ENCODE measurements at places on chromosomes 7 and 10. TPM values are rescaled to one million over a fixed set of nuclear protein-coding genes. Genes with fewer than 3 reads are reported as not detected.

- H3K27ac ChIP-seq: peak overlapping the region; percentile 1
- H3K4me1 ChIP-seq: peaks cover 15% of the 10 kb centered on the region
- no peaks in the 10 kb centered on the region for H3K27me3 ChIP-seq
- H3K4me3 ChIP-seq: no peak overlapping the region
- H3K36me3 ChIP-seq: no peaks in the 10 kb centered on the region
- DNase-seq: no peak
Measured at GRCh38 chr10:121058082-121058481, 206.9 kb downstream of the WDR11 start.

DNA sequence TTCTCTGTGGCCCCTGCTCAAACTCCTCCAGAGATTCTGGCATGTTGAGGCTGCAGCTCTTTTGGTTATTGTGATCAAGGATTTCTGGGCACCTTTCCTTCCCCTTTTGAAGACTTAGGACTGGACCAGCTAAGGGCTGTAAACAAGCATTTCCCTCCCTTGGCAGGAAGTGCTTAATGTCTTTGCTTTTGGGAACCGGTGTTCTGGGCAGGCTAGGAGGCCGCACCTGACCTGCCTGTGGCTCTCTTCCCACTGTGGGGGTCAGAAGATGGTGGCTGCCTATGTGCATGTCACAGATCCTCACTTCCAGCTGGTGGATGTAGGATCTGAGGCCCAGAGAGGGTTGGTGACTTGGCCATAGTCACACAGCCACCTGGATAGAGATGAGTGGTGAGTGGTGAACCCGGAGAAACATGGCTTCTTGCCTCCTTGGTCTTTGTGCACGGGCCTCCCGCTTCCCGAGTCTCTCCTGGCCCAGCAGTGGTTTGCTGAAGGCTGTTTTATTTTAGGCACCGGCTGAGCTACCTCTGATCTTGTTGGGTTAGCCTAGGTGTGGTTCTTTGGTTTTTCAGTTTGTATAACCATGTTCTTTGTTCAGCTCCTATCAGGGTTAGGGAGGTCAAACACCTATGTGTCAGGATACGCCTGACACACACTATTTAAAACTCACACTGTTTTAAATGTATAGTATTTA is 82.0 kb downstream of the GRK5 start:
- no peaks in the 10 kb centered on the region for H3K36me3 ChIP-seq
- peaks cover 20% of the 10 kb centered on the region for H3K4me1 ChIP-seq
- H3K4me3 ChIP-seq: no peak overlapping the region
- no peak for DNase-seq

- no peaks in the 10 kb centered on the region for H3K27me3 ChIP-seq
- H3K36me3 ChIP-seq: no peaks in the 10 kb centered on the region
Measured at GRCh38 chr7:142579946-142580345, 169.3 kb upstream of the PRSS1 start.

GRCh38 chr7:7156663-7157062 is 25.7 kb upstream of the C1GALT1 start:
- H3K4me3 ChIP-seq: no peak overlapping the region
- no peak for DNase-seq
- H3K4me1 ChIP-seq: no peaks in the 10 kb centered on the region
- no peaks in the 10 kb centered on the region for H3K27me3 ChIP-seq
- no peak overlapping the region for H3K27ac ChIP-seq

DNA sequence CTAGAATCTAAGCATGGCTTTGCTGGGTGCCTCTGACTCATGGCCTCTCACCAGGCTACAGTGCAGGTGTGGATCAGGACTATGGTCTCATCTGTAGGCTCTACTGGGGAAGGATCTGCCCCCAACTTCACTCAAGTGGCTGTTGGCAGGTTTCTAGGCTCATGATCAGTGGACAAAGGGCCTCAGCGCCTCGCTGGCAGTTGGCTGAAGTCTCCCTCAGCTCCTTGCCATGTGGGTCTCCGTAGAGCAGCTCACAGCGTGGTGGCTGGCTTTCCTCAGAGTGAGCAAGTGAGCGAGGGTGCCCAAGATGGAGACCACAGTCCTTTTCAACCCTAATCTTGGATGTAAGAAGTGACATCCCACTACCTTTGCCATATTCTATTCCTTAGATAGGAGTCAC is 238.0 kb downstream of the COBL start:
- no peaks in the 10 kb centered on the region for H3K36me3 ChIP-seq
- H3K27ac ChIP-seq: no peak overlapping the region
- DNase-seq: no peak
- H3K27me3 ChIP-seq: no peaks in the 10 kb centered on the region
- peaks cover 6% of the 10 kb centered on the region for H3K4me1 ChIP-seq

GRCh38 chr7:116212869-116213268 is 2.5 kb downstream of the TES start:
- peak overlapping the region; percentile 78 for H3K4me3 ChIP-seq
- peaks cover 23% of the 10 kb centered on the region for H3K4me1 ChIP-seq
- DNase-seq: no peak
- no peaks in the 10 kb centered on the region for H3K36me3 ChIP-seq
- H3K27me3 ChIP-seq: no peaks in the 10 kb centered on the region
- peak overlapping the region; percentile 98 for H3K27ac ChIP-seq

- DNase-seq: peak; percentile 28
- H3K36me3 ChIP-seq: no peaks in the 10 kb centered on the region
- H3K27me3 ChIP-seq: no peaks in the 10 kb centered on the region
- H3K27ac ChIP-seq: peak overlapping the region; percentile 18
- H3K4me1 ChIP-seq: peaks cover 10% of the 10 kb centered on the region
Measured at GRCh38 chr7:17185690-17186070, 112.8 kb upstream of the AHR start.

- no peak overlapping the region for H3K27ac ChIP-seq
- H3K4me1 ChIP-seq: peaks cover 49% of the 10 kb centered on the region
- no peaks in the 10 kb centered on the region for H3K36me3 ChIP-seq
- no peak for DNase-seq
- no peak overlapping the region for H3K4me3 ChIP-seq
Measured at GRCh38 chr7:101866328-101866727, 48.9 kb downstream of the CUX1 start.

DNA sequence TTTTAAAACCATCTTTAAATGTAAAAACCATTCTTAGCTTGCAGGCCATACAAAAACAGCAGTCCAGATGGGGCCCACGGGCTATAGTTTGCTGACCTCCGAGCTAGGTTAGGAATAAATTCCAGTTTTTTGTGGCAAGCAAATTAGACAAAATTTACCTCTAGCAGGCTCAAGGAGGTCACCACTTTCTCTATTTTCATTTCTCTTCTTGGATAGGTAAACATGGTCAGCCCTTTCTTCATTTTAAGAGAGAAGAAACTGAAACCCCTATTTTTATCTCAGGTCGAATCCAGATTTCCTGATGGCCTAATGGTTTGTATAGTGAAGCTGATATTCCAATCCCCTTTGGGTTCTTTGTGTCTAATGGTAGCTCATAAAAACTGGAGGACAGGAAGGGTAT is 10.7 kb downstream of the IKZF5 start:
- no peak for DNase-seq
- H3K4me1 ChIP-seq: peaks cover 4% of the 10 kb centered on the region
- H3K27me3 ChIP-seq: no peaks in the 10 kb centered on the region
- H3K27ac ChIP-seq: no peak overlapping the region
- H3K36me3 ChIP-seq: no peaks in the 10 kb centered on the region
- H3K4me3 ChIP-seq: no peak overlapping the region

GRCh38 chr7:45081670-45081974 is 7.1 kb downstream of the NACAD start:
- no peak overlapping the region for H3K27ac ChIP-seq
- H3K4me3 ChIP-seq: no peak overlapping the region
- H3K36me3 ChIP-seq: no peaks in the 10 kb centered on the region
- no peak for DNase-seq
- no peaks in the 10 kb centered on the region for H3K4me1 ChIP-seq

DNA sequence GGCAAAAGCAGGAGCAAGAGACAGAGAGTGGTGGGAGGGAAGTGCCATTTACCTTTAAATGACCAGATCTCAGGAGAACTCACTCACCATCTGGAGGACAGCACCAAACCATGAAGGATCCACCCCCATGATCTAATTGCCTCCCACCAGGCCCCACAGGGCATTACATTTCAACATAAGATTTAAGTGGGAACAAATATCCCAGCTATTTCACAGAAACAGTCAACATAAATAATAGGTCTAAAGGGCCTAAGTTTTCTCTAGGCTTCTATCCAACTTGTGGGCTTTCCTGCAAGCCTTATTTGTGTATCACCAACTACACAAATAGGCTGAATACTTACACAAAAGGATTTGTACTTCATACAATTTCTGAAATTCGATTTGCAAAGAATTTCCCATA is 196.8 kb upstream of the POT1 start:
- H3K27ac ChIP-seq: no peak overlapping the region
- no peaks in the 10 kb centered on the region for H3K27me3 ChIP-seq
- DNase-seq: no peak
- H3K36me3 ChIP-seq: no peaks in the 10 kb centered on the region
- no peaks in the 10 kb centered on the region for H3K4me1 ChIP-seq

DNA sequence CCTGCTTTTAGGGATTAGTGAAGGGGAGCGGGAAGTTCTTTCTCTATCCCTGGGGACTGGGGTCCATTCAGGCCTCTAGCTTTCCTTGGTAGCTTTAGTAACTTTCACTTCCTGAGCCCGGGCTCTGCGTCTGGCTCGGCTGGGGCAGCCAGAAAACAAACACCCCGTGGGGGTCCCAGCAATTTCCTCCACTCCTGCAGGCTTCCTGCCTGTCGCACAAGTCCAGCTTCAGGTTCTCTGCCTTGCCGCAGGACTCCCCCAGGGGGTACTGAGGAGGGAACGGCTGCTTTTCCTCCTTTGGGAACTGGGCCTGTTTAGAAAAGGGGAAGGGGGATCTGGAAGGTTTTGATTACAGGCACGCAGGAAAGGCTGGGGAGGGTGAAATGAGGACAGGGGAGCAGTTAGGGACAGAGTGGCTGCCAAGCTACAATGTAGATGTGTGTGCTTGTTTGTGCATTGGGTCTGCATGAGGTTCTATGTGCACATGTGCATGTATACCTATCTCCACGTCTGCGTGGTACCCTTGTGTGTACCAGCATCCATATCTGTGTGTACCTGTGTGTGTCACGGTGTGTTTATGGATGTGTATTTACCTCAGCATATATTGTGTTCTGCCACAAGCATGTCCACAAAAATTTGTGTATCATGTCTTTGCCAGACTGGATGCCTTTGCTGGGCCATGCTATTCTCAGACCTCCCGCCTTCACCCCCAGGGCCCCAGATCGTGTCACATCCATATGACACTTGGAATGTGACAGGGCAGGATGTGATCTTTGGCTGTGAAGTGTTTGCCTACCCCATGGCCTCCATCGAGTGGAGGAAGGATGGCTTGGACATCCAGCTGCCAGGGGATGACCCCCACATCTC is 2.0 kb downstream of the KAZALD1 start:
- no peak for DNase-seq
- no peaks in the 10 kb centered on the region for H3K36me3 ChIP-seq
- H3K27me3 ChIP-seq: no peaks in the 10 kb centered on the region
- no peak overlapping the region for H3K27ac ChIP-seq
- peaks cover 31% of the 10 kb centered on the region for H3K4me1 ChIP-seq

- H3K27ac ChIP-seq: peak overlapping the region; percentile 73
- no peaks in the 10 kb centered on the region for H3K36me3 ChIP-seq
- H3K4me1 ChIP-seq: peaks cover 11% of the 10 kb centered on the region
- no peak overlapping the region for H3K4me3 ChIP-seq
Measured at GRCh38 chr10:59970396-59971368, 64.3 kb upstream of the CCDC6 start.

GRCh38 chr10:68166871-68167585 is 57.7 kb downstream of the MYPN start:
- H3K36me3 ChIP-seq: no peaks in the 10 kb centered on the region
- DNase-seq: no peak
- no peaks in the 10 kb centered on the region for H3K27me3 ChIP-seq
- no peak overlapping the region for H3K27ac ChIP-seq

DNA sequence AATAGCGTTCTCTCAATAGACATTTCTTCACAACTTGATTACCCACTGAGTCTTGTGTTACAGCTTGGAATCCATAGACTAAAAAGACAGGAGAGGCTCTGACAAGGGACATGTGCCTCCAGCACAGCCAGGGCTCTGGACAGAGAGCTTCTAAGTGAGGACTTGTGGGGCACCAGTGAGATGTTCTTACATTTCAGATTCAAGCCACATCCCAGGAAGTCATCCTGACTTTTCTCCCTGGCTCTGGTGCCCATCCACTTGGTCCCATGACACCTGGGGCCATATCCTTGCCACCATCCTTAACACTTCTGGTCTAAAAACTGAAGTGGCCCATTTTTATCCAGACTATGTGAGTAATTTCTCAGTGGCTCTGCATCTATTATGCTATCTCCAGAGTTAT is 440.1 kb downstream of the TCERG1L start:
- no peaks in the 10 kb centered on the region for H3K27me3 ChIP-seq
- DNase-seq: no peak
- no peaks in the 10 kb centered on the region for H3K4me1 ChIP-seq
- H3K4me3 ChIP-seq: no peak overlapping the region
- no peaks in the 10 kb centered on the region for H3K36me3 ChIP-seq
- H3K27ac ChIP-seq: no peak overlapping the region

NAT16 gene
- total RNA-seq: not detected

TMEM72 gene
- total RNA-seq: not detected

RNF32 gene
- total RNA-seq: 1.4 TPM

NFE2L3 gene
- total RNA-seq: 10.8 TPM
